ENCODE measurements at places on chromosomes 11 and 22.
A peak's percentile ranks its signal among the peaks of the same experiment; 100 is the strongest.

DNA sequence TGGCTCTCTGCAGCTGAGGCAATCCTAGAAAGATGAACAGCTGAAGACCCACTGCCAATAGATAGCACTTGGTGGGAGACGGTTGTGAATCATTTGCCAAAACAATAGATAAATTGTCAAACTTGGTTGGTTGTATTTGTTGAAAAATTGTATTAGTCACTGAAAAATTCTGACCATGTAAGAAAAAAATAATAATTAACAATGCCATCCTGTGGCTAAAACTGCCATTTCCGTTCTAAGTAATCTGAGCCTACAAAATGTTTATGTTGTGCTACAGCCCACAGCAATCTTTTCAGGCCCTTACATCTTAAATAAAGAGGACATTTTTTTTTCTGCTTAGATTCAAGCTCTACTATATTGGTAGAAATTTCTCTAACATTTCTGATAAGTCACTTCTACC lies 103.2 kb upstream of the ANO3 start:
- peak; percentile 45 for DNase-seq

DNA sequence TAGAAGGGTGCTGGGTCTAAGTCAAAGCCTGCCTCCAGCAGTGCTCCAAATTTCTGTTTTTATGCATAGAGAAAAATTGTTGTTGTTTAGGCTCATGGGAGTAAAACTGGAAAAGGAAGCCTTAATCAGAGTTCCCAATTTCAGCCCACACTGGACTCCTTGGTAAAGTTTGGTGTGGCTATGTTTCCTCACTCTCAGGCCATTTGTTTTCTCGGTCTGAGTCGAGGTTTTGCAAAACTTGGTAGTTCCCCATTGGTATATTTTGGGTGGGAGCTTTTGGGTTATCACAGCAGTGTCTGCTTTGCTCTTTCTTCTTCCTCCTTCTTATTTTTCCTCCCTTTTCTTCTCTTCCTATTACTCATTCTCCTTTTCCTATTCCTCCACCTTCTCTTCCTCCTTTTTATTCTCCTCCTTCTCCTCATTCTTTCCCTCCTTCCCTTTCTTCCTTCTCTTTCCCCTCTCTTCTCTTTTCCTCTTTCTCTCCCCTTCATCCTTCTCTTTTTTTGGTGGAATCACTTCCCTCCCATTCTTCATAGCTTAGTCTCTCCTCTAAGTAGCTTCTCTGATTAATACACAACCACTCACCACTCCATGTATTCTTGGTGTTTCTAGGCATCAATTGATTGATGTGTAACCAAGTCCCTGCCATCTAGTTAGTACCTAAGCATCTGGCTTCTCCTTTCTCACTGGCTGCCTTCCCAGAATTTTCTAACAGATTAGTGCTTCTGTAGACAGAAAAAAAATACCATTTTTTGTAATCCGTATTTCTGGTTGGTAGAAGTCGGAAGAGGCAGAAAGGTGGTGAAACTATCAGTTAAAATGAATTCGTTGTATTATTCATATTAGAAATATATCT lies 10.1 kb downstream of the SLC5A1 start:
- DNase-seq: no peak

- no peak for DNase-seq
Observed at GRCh38 chr11:134252346-134253187, 585 bp downstream of the THYN1 start.

DNA sequence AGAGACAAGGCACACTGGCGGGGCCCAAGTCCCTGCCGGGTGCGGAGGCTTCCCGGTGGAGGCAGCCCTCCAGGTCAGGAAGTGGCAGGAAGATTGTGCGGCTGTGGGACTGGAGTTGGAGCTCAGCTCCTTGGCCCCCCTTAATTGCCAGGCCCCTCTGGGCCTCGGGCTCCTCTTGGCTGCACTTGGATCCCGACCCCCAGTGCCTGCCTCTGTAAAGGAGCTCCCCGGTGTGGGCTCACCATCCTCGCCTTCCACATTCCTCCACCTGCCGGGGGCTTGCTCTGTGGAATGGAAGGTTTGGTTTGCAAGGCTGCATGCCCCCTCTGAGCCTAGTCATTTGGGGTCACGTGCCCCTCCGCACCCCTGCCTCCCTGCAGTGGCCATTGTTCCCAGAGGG lies 38.1 kb upstream of the COMT start:
- DNase-seq: no peak

GRCh38 chr11:131378931-131379330 lies 8.5 kb downstream of the NTM start:
- DNase-seq: no peak

- no peak for DNase-seq
Observed at GRCh38 chr22:17371448-17371847, 2.2 kb downstream of the CECR2 start.
